ENCODE measurements at places on chromosomes 16 and 17.

GRCh38 chr17:79978548-79978855 lies 57.2 kb downstream of the TBC1D16 start:
- no peak for DNase-seq
- no peak overlapping the region for H3K4me3 ChIP-seq
- no peak overlapping the region for H3K27ac ChIP-seq
- no peaks in the 10 kb centered on the region for H3K27me3 ChIP-seq

DNA sequence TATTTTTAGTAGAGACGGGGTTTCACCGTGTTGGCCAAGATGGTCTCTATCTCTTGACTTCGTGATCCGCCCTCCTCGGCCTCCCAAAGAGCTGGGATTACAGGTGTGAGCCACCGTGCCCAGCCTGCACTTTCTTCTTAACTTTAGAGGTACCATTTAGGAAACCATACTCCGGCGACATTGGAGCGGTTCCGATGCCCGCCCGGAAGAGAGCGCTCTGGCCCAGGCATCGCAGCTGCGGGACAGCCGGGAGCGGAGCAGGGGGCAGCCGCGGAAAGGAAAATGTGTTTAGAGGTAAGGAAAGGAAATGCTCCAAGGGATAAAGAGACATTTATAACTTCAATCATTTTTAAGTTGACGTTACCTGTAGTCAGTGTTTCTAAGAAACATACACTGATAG lies 6.0 kb upstream of the HS3ST3B1 start:
- DNase-seq, result peak; percentile 46
- peaks cover 37% of the 10 kb centered on the region for H3K4me1 ChIP-seq
- H3K27me3 ChIP-seq, result no peaks in the 10 kb centered on the region
- H3K36me3 ChIP-seq, result no peaks in the 10 kb centered on the region
- H3K27ac ChIP-seq, result no peak overlapping the region

DNA sequence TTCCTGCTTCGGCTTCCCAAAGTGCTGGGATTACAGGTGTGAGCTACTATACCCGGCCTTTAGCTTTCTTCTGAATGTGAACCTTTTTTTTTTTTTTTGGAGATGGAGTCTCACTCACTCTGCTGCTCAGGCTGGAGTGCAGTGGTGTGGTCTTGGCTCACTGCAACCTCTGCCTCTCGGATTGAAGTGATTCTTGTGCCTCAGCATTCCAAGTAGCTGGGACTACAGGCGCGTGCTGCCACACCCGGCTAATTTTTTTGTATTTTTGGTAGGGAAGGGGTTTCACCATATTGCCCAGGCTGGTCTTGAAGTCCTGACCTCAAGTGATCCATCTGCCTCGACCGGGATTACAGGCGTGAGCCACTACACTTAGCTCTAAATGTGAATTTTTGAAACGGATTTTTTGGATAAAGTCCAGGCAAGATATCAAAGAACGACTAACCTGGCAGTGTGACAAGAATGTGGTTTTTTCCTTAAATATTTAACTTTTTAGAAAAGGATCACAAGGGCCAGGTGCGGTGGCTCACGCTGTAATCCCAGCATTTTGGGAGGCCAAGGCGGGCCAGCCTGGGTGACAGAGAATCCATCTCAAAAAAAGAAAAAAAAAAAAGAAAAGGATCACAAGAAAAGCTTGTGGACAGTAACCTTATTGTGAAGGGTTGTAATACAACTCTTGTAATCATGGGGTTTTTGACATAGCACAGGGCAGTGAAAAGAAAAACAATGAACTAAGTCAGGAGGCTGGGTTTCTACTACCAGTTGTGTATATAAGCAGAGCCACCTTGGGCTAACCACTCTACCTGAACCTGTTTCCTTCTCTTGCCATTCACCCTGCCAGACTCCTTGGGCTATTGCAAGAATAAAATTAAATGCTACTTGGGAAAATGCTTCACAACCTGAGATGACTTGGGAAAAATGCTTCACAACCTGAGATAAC lies 6.2 kb downstream of the BRCA1 start:
- no peak overlapping the region for H3K4me3 ChIP-seq
- H3K36me3 ChIP-seq, result no peaks in the 10 kb centered on the region
- H3K4me1 ChIP-seq, result peaks cover 5% of the 10 kb centered on the region
- no peak overlapping the region for H3K27ac ChIP-seq
- H3K27me3 ChIP-seq, result no peaks in the 10 kb centered on the region

DNA sequence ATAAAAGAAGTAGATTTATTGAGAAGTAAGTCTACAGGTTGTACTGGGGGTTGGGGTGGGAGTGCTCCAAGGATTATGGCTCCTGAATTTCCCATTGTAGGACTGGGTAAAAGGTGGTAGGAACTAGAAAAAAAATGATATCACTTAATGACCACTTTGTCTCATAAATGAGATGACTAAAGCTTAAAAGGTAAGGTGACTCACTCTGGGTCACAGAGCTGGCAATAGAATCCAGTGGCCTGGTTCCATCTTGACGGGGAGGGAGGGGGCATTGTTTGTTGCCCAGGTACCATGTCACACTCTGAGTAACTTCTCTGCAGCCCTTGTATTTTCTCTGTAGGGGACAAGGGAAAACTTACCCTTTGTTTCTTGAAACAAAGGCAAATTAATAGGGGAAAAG lies 126.1 kb downstream of the PITPNC1 start:
- DNase-seq, result no peak
- H3K4me3 ChIP-seq, result no peak overlapping the region
- H3K27ac ChIP-seq, result no peak overlapping the region
- H3K4me1 ChIP-seq, result no peaks in the 10 kb centered on the region

GRCh38 chr17:55334285-55334684 lies 69.5 kb downstream of the HLF start:
- H3K36me3 ChIP-seq, result no peaks in the 10 kb centered on the region
- peaks cover 15% of the 10 kb centered on the region for H3K27me3 ChIP-seq
- peak; percentile 34 for DNase-seq
- no peak overlapping the region for H3K27ac ChIP-seq
- H3K4me1 ChIP-seq, result no peaks in the 10 kb centered on the region
- H3K4me3 ChIP-seq, result no peak overlapping the region

- no peaks in the 10 kb centered on the region for H3K4me1 ChIP-seq
- H3K27me3 ChIP-seq, result peaks cover 39% of the 10 kb centered on the region
- no peak for DNase-seq
- H3K4me3 ChIP-seq, result no peak overlapping the region
- H3K27ac ChIP-seq, result no peak overlapping the region
These were observed 266.9 kb downstream of the TOX3 start for GRCh38 chr16:52280086-52280485.

GRCh38 chr16:6775712-6776111 lies 556.9 kb upstream of the RBFOX1 start:
- no peaks in the 10 kb centered on the region for H3K27me3 ChIP-seq
- no peak overlapping the region for H3K27ac ChIP-seq
- no peak overlapping the region for H3K4me3 ChIP-seq
- no peak for DNase-seq
- no peaks in the 10 kb centered on the region for H3K4me1 ChIP-seq
- no peaks in the 10 kb centered on the region for H3K36me3 ChIP-seq

DNA sequence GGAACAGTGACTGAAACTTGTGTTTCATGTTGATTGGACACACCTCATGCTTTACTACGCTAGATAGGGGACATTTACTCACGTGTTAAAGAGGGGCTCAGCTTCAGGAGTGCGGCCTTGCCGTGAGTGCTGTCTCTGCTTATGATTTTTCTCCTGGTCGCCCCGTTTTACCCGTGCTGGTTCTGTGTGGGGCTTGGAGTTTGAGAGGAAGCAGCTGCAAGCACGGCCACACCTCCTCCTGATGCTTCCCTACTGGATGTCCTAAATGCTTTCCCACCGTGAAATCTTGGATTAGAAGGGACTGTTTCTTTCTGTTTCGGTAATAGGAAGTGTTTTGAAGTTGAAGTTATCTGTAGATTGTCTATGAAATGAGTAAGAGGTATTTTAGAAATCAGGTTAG lies 54.0 kb upstream of the ZNF750 start:
- H3K27me3 ChIP-seq, result no peaks in the 10 kb centered on the region
- peaks cover 5% of the 10 kb centered on the region for H3K36me3 ChIP-seq
- peak overlapping the region; percentile 52 for H3K27ac ChIP-seq
- H3K4me3 ChIP-seq, result no peak overlapping the region

Data from osteocyte (in vitro differentiated cells).